ENCODE measurements at places on chromosomes 12 and 14.

DNA sequence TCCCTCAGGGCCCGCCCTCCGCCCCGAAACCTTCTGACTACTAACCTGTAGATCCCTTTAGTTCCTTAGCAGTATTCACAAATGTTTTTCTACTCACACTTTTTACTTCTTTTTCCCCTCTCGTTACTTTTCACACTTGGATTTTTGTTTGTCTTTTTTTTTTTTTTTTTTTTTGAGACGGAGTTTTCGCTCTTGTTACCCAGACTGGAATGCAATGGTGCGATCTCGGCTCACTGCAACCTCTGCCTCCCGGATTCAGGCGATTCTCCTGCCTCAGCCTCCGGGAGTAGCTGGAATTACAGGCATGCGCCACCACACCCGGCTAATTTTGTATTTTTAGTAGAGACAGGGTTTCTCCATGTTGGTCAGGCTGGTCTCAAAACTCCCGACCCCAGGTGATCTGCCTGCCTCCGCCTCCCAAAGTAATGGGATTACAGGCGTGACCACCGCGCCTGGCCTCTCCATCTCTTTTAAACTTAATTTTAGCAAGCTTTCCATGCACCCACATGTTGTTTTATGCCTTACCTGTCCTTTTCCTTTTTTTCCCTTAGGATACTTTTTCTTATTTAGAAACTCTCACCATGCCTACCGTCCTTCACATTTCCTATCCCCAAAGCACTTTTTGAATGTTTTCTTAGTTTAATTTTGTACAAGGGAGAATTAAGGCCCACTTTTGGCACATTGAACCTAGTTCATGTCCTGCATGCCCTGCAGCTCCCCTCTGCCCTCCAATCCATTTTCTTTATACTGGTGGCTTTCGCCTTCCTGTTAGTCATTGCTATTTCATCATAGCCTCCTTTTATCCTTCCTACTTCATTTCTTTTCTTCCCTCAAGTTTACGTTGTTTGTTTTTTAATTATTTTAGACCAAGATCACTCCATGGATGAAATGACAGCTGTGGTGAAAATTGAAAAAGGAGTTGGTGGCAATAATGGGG is 1.1 kb downstream of the SP1 start:
- no peak for DNase-seq

DNA sequence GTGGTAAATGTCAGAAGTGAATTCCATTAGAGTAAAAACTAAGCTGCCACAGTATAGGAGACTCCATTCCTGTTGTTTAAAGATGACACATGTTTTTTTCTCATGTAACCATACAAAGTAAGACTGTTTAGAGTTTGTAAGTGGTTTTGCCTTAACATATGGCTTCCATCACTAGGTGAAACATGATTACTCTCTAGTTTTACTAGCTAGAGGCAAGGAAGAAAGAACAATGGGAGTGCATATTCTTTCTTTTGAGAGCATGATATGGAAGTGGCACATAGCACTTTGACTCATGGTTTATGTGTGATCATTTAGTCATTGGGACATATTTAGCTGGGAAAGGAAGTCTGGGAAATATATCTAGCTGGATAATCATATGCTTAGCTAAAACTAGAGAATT is 7.7 kb downstream of the ATF7IP start:
- DNase-seq, result no peak

DNA sequence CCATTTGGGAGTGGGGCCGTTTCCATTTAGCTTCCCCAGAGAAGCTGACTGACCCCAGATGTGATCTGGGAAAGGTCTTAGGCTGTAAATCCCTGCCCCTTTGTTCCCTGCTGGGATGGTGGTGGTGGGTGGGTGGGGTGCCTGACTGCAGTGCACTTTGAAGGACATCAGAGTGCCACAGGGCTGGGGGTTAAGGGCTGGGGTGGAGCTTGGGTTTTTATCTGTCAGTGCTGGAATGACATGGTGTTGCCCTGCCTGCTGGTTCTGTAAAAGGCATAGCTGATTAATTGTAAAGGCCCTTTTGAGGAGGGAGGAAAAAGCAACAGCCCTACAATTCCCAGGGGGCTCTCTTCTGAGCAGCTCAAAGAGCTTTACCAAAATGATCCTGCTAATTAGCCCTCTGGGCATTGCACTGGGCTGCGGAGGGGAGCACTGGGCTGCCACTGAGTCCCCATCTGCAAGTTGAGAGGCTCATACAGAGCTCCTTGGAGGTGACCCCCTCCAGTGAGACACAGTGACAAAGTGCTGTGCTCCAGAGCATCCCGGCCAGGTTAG is 21.1 kb downstream of the PLEKHG3 start:
- no peak for DNase-seq

DNA sequence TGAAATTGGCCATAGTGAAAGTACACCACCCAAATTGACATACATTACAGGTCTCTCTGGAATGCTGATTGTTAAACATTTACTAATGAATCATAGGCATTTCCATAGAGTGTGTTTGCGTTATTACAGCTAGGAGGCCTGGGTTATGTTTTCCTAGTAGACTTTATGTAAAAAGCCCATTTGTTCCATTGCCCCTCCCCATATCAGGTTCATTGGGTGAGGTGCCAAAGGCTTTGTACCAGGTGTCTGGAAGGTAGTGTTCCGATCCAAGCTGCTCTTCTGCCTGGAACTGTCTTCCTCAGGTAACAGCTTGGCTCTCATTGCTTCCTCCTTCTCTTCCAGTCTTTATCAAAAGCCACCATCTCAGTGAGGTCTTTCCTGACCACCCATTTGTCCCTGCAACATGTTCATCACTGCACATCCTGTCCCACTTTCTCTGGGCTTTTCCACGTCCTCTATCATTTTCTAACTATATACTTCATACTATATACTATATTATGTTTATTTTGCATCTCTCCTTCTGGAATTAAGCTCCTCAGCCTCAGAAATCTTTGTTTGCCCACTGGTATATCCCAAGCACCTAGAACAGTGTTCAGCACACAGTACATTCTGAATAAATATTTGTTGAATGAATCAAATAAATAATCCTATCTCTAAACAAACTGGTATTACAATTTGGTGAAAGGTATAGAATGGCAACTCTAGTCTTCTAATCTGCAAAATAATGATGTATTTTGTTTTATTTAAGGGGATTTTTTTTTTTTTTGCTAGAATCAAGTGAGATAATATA is 252.3 kb downstream of the KTN1 start:
- no peak for DNase-seq

- no peak for DNase-seq
Measured at GRCh38 chr12:45503899-45504298, 225.6 kb upstream of the ARID2 start.

Data from stimulated activated CD4-positive, alpha-beta T cell treated with anti-CD3 and anti-CD28 coated beads, TNF-alpha, amount 100 ng/mL, for 4 hours (primary cell).